ENCODE measurements at places on chromosomes 2 and 18. TPM values are rescaled to one million over a fixed set of nuclear protein-coding genes. Genes with fewer than 3 reads are reported as not detected.

Gene CXXC1
- total RNA-seq = 88.5 TPM

Gene CD226
- 3.7 TPM for total RNA-seq

Gene CWC22
- total RNA-seq = 20.0 TPM

Gene CYTIP
- 4.5 TPM for total RNA-seq

Gene UGT1A8
- total RNA-seq = not detected

Gene DLX2
- total RNA-seq = not detected

Gene NOTO
- total RNA-seq = not detected

Gene DUSP2
- 22.2 TPM for total RNA-seq

Gene C2orf69
- total RNA-seq = 10.8 TPM

Gene EVA1A
- 1.1 TPM for total RNA-seq

Gene SLC19A3
- 4.9 TPM for total RNA-seq

Gene NIFK
- total RNA-seq = 34.9 TPM

Gene GAREM1
- total RNA-seq = 15.4 TPM

Gene CYBRD1
- 453 TPM for total RNA-seq

Gene LIPG
- 2.8 TPM for total RNA-seq

Gene CERKL
- total RNA-seq = not detected

Gene DNAJC5G
- not detected for total RNA-seq

Gene POTEI
- total RNA-seq = not detected

Gene ZNF532
- 211 TPM for total RNA-seq

Gene STARD6
- not detected for total RNA-seq

Gene MAL
- not detected for total RNA-seq

Gene HTR2B
- total RNA-seq = 2.8 TPM

Gene ACTG2
- total RNA-seq = 251 TPM

Gene COL4A4
- total RNA-seq = 34.0 TPM

Gene IL1RL1
- 22.2 TPM for total RNA-seq

Gene STEAP3
- 17.9 TPM for total RNA-seq

Gene RAB6C
- total RNA-seq = 0.68 TPM

Gene KIF1A
- total RNA-seq = 0.92 TPM

Gene SATB2
- 4.5 TPM for total RNA-seq

Gene CCDC141
- 4.8 TPM for total RNA-seq

Gene PSTPIP2
- 21.5 TPM for total RNA-seq

Gene CIB4
- not detected for total RNA-seq

Gene HPCAL1
- total RNA-seq = 34.6 TPM

Gene CROCC2
- total RNA-seq = not detected

Gene TTR
- total RNA-seq = not detected

Gene DNAH7
- 0.68 TPM for total RNA-seq

Gene SCN3A
- total RNA-seq = 6.0 TPM

Gene ATP6V1B1
- total RNA-seq = 1.4 TPM

Gene FSHR
- total RNA-seq = not detected

Gene HMSD
- not detected for total RNA-seq

Gene ALKAL2
- 12.7 TPM for total RNA-seq

Gene TDRD15
- 0.14 TPM for total RNA-seq

Gene SESTD1
- 62.2 TPM for total RNA-seq
